ENCODE measurements at places on chromosomes 3 and 15. TPM values are rescaled to one million over a fixed set of nuclear protein-coding genes. Genes with fewer than 3 reads are reported as not detected.

DNA sequence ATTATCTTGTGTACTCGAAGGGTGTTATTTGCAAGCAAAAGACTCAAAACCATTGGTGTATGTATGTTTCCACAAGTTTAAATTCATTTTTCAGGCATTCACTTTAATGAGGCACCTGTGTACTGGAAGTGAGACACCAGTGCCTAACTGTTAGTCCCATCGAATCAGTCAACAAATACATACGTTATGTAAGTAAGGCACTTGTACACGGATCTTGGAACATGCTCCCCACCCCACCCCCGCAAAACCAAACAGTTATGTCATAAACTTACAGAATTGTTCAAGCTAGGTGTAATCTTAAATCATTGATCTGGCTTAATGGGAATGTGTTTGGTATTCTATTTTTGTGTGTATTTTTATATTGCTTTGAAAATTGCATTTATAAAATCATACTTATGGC, 17.1 kb downstream of the LRRC28 start:
- no peak for DNase-seq

DNA sequence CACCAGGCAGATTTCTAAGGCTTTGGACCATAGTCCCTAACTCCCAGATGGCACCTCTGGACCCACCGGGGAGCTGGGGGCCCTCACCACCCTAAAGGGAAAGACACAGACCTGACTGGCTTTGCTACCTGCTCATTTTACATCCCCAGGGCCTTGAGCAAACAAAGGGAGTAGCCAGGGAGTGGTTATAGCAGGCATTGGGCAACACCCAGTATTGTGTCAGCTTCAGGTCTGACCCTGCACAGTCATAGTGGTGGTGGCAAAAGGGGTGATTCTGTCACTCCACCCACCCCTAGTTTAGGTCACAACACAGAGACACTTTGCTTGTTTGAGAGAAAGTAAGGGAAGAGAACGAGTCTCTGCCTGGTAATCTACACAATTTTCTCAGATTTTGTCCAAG, 352.5 kb downstream of the DIPK2A start:
- no peak for DNase-seq

GRCh38 chr3:158100681-158101080, 5.5 kb downstream of the SHOX2 start:
- no peak for DNase-seq

DNA sequence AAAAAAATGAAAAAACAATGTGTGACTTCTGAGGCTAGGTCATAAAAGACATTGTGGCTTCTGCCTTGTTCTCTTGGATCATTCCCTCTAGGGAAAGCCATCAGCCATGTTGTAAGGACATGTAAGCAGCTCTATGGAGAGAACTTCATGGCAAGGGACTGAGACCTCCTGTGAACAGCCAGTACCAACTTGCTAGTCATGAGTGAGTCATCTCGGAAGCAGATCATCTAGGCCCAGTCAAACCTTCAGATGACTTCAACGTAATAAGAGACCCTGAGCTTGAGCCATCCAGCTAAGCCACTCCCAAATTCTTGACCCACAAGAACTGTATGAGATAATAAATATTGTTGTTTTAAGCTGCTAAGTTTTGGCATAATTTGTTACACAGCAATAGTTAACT, 4.9 kb downstream of the MON1A start:
- no peak for DNase-seq

DNA sequence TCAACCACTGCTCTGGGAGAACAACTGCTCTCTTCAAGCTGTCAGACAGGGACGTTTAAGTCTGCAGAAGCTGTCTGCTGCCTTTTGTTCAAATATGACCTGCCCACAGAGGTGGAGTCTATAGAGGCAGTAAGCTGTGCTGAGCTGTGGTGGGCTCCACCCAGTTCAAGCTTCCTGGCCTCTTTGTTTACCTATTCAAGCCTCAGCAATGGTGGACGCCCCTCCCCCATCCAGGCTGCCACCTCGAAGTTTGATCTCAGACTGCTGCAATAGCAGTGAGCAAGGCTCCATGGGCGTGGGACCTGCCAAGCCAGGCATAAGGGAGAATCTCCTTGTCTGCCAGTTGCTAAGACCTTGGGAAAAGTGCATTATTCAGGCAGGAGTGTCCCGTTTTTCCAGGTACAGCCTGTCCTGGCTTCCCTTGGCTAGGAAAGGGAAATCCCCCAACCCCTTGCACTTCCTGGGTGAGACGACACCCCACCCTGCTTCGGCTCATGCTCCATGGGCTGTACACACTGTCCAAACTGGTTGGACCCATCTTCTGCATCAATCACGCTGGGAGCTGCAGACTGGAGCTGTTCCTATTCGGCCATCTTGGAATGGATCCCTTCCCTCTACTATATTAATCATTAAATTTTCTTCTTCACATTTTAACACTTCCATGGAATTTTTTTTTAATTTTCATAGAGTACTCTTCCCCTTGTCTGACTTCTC, 167.0 kb upstream of the UBE2E2 start:
- DNase-seq = no peak

GRCh38 chr3:140870351-140870750, 71.3 kb upstream of the SLC25A36 start:
- no peak for DNase-seq

DNA sequence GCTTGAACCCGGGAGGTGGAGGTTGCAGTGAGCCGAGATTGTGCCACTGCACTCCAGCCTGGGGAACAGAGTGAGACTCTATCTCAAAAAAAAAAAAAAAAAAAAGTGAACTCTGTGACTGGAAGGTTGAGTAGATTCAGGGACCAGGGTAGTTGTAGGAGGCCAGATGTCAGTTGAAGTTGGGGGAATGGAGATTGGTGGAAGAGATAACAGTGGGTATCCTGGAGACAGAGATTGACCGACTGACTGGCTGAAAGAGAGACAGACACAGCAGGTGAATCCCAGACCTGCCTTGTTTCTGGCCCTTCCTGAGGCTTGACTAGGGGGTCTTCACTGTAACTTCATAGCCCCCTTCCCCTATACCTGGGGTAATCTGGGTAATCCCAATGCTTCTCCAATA, 22.1 kb upstream of the RNU6-1 start:
- DNase-seq = no peak

- no peak for DNase-seq
Observed at GRCh38 chr3:115808816-115809215, 185.5 kb downstream of the GAP43 start.

DNA sequence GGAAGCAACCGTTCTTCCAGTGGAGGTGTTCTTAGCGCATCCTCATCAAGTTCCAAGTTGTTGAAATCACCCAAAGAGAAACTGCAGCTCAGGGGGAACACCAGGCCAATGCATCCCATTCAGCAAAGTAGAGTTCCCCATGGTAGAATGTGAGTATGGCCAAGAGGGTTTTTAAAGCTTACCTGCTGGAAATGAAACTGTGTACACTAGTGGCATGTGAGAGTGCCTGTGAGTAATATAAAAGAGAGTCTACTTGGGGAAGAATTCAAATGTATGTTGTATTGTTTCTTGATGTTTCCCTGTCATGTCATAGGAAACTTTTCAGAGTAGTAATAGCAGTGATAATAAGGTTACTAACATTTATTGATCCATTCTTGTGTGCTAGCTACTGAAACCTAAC, 43.3 kb downstream of the PSMD6 start:
- DNase-seq = no peak

DNA sequence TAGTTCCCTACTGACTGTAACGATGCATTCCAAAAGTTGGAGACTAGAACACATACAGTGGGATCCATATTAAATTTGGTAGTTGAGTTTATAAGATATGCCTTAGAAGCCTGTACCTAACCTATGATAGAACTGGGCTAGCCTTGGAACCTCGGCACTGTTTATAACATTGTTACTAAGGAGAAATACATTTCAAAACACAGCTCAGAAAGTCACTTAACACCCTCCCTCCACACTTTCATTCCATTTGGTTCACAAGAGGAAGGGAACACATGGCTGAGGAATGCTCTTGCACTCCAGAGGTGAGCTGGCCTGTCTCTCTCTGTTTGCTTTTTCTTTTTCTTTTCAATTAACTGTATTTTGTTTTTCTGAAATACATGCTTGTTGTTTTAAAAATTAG, 48.7 kb upstream of the TSC22D2 start:
- DNase-seq = no peak

DNA sequence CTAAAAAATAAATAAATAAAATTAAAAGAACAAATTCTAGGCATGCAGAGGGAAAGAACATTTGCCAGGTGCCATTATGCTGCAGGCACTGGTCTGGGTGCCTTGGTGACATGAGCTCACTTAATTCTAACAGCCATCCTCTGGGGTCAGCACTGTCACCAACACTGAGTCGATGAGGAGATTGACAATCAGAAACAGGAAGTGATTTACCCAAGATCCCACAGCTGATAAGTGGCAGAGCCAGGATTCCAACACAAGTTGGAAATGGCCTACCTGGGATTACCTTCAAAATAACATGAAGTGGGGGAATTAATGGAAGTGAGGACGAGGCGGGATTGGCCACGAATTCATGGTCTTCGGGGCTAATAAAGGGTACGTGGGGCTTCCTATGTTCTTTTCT, 3.6 kb downstream of the PLIN1 start:
- no peak for DNase-seq

DNA sequence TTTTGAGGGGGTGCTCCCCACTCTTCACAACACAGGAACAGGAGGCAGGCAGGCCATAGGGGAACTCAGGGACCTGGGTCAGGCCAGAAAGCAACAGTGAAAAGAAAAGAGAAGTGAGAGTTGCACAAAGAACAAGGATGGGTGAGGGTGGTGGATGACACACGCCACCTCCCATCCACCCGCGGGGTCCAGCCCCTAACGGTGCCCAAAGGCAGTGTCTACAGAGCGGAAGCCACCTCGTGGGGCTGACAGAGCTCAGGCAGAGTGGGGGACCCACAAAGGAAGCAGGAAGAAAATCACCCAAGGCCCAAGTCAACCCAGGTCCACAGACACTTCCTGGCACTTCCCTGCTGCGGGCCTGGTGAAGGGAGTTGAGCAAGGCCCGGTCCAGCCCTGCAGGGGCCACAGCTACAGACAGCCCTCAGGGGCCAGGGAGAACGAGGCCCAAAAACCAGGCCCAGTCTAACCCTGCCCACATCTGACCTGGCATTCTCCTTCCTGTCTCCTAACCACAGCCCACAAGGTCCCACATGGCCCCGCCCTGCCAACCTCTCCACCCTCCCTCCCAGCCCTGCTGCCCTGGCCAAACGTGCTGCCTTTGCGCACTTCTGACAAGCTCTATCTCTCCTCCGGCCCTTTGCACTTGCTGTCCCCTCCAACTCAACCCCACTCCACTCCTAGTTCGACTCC, 5.9 kb downstream of the NUP210 start:
- no peak for DNase-seq

GRCh38 chr3:156236556-156237260, 116.3 kb downstream of the KCNAB1 start:
- DNase-seq = no peak

GRCh38 chr3:196662033-196662432, 22.5 kb downstream of the NRROS start:
- no peak for DNase-seq

DNA sequence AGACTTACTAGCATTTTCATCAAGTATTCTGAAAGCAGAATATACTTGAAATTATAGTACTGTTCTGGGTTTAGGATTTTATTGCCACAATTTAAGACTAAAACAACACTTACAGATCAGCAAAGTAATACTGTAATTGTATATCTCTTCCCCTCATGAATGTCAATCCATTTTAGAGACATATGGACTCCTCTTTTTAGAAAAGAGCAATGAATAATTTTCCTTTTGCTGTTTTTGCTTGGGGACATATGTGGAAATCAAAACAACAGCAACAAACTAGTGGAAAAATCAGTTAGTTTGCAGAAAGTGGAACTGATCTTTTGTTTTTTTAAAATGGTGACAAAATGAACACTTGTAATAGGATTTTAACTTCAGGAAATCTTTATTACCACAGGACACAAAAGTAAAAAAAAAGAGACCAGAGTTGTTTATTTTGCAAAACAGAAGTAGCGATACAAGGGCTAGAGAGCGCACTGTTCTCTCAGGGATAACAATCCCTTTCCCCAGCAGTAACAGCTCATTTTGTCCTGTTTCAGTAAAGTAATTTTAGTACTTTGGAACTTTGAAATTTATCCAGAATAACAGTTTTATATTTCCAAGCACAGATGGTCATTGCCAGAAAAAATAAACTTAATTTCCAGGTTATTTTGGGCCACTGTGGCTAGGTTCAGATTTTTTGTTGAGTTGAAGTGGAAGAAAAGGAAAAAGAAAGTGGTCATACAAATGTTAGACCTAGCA, 17.1 kb downstream of the LEKR1 start:
- no peak for DNase-seq

- no peak for DNase-seq
Observed at GRCh38 chr3:100213891-100214573, 46.8 kb upstream of the TBC1D23 start.

DNA sequence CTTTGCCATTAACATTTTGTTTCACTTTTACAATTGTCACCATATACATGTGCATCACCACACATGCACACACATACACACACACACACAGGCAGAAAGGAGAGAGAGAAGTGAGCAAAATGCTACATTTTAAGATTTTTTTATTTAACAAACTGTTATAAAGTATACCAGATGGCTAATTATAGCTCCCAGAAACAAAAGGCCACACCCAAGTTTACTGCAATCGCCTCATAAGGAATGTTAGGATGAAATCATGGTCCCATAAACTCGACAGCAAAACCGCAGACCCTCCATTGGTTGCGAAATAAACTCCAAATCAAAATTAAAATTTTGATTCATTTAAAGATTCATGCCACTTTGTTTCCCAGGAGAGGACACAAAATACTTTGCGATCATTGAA, 16.1 kb upstream of the C15orf61 start:
- no peak for DNase-seq

DNA sequence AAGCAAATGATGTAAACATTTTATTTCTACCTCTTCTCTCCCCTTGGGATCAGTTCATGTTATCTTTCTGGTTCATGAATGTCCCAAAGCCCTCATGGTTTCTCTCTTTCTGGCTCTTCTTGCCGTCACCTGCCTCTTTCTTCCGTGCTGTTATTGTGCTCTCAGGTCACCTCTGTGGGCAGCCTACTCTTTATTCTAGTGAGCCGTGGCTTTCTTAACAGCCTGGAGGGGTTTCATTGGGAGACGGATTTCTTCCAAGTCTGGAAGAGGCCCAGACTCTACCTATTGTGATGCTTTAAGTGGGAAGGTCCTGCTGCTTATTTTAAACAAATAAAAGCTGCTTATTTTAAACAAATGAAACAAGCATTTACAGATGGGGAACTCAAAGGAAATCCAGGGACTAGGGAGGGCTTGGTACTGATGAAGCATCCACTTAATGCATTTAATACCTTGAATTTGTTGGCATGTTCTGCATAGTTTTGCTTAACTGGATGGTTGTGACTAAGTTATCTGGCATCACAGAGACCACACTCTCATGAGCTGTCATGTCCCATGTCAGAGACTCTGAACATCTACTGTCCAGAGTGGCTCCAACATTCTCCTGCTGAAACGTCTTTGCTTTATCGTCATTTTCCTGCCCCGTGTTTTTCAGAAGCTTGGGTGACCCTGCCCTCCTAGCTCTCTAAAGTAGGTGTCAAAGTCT, 443.3 kb downstream of the GABRG3 start:
- DNase-seq = no peak

- DNase-seq = no peak
Observed at GRCh38 chr3:192259661-192260060, 467.7 kb downstream of the FGF12 start.

Gene GPR27
- 7.5 TPM for polyA plus RNA-seq

Gene EFCC1
- 2.2 TPM for polyA plus RNA-seq

Gene MTMR10
- 48.6 TPM for polyA plus RNA-seq

Gene CPN2
- polyA plus RNA-seq = 0.19 TPM

Gene PARP14
- polyA plus RNA-seq = 29.5 TPM

Gene FGF12
- polyA plus RNA-seq = 5.2 TPM

Gene ALPK3
- 20.9 TPM for polyA plus RNA-seq

Gene NLGN1
- 3.9 TPM for polyA plus RNA-seq

Gene GRAMD1C
- polyA plus RNA-seq = 23.7 TPM

Gene HES1
- 96.6 TPM for polyA plus RNA-seq

Gene LZTFL1
- 61.8 TPM for polyA plus RNA-seq

Gene SNURF
- 5.0 TPM for polyA plus RNA-seq

Gene SCAANT1
- polyA plus RNA-seq = 1.8 TPM
